ENCODE measurements at places on chromosomes 4 and X. TPM values are rescaled to one million over a fixed set of nuclear protein-coding genes. Genes with fewer than 3 reads are reported as not detected.

Gene RHOXF2
- not detected for total RNA-seq

Gene ZCCHC18
- total RNA-seq = 1.4 TPM

Gene PLP2
- 2.6 TPM for total RNA-seq

Gene FRG2
- total RNA-seq = not detected

Gene EFHC2
- total RNA-seq = 0.05 TPM

Gene RPL34
- total RNA-seq = 777 TPM
